ENCODE measurements at places on chromosomes 6 and 20.

DNA sequence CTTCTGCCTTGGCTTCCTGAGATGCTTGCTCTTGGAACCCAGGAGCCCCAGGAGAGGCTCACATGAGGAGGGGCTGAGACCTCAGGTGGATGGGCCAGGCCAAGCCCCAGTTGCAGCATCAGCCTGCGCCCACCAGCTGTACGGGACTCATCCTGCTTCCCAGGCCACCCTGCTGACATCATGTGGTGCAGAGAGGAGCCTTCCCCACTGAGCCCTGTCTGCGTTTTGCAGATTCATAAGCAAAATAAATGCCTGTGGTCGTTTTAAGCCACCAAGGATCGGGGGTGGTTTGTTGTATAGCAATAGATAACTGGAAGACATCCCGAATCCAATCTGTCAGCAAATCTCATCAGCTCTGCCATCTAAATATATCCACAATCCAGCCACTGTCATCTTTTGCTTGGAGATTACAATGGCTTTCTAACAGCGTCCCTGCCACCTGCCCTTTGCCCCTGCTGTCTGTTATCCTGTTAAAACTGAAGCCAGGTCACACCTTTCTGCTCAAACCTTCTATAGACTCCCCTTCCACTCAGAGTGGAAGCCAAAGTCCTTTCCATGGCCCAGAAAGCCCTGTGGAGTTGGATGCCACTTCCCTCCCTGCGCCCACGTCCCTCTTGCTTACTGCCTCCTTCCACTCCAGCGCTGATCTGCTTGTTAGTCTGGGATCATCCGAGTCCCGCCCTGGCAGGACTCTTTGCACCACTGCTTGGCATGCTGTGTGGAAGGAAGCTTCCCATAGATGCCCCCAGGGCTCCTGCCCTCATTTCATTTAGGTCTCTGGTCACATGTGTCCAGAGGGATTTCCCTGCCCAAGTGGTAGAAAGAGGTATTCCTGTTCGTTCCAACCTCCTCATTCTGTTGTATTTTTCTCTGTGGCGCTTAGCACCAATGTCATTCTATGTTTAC is 24.0 kb upstream of the MLN start:
- DNase-seq = no peak

- DNase-seq = no peak
Observed at GRCh38 chr20:13525225-13525940, 113.3 kb downstream of the TASP1 start.

DNA sequence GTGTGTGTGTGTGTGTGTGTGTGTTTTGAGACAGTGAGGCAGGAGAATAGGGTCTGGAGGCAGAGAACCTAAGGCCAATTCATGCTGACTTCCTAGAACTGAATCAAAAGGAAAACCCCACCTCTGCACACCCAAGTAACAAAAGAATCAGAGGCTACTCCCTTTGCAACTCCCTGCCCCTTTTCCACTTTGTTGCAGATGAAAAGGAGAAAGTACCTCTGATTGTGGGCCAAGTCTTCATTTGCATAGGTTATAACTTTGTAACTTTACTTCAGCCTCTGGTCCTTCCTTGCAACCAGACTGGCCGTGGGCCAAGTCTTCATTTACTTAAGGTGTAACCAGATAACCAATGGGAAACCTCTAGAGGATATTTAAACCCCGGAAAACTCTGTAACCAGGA is 168.8 kb downstream of the EYA2 start:
- DNase-seq = no peak

GRCh38 chr6:144334150-144334708 is 49.1 kb downstream of the UTRN start:
- DNase-seq = peak; percentile 77

DNA sequence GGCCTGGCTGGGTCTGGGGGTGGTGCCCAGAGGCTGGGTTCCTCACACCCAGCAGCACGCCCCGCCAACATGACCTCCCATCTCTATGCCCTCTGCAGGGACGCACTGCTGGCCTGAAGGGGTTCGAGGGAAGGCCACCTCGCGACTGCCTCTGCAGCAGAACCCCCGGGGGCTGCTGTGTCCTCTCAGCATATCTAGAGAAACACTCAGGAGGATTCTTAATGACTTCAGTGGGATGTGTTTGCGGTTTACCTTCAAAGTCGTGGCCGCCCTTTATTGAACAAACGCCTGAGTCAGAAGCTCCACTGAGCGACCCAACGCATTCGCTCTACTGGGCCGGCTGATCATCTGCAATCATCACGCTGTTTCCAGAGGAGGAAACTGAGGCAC is 54.8 kb upstream of the GATA5 start:
- DNase-seq = no peak

GRCh38 chr20:49112596-49113274 is 66.6 kb downstream of the CSE1L start:
- DNase-seq = no peak

GRCh38 chr20:32326504-32326845 is 31.7 kb upstream of the ASXL1 start:
- DNase-seq = no peak

DNA sequence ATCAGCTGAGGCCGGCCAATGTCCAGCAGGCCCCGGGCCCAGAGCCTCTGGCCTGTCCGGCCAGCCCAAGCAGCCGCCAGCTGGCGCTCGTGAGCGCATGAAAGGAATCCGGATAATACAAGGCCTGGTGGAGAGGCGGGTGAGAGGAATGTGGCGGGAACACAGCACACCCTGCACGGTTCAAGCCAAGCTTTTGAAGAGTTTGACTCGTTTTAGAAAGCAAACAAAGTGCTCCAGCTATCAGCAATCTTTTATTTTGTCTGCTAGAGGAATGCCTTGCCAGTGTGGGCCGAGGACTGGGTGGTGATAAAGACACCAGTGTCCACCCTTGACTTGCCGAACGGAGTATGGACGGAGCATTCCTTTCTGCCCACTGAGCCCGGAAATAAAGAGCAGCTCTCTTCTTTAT is 9.3 kb upstream of the NEDD9 start:
- no peak for DNase-seq

DNA sequence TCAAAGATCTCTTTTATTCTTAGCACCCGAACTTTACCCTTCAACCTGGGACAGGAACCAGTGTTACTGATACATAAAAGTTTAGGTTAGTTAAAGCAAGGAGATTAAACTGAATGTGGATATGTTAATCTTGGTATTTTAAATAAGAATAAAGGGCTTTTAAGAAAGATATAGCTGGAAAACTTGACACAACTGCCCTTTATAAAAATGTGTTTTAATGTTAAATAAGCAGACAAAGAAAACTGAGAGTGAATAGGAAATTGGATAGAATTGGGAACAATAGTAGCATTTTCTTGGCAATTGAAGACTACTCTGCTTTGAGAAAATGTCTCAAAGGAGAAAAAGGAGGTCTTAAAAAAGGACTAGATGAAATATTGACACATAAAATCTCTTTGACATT is 45.9 kb upstream of the CRISP1 start:
- no peak for DNase-seq

- DNase-seq = no peak
Observed at GRCh38 chr6:170307080-170307545, 555 bp downstream of the FAM120B start.

DNA sequence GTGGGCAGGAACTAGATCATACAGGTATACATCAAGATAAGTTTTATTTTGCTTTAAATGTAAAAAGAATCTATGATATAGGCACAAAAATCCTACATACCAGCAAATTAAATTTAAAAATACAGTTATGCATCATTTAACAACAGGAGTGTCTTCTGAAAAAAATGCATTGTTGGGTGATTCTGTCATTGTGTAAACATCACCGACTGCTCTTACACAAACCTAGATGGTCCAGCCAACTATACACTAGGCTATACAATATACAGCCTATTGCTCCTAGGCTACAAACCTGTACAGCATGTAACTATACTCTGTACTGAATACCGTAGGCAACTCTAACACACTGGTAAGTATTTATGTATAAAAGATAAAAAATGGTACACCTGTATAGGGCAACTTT is 139.4 kb downstream of the RNGTT start:
- no peak for DNase-seq

DNA sequence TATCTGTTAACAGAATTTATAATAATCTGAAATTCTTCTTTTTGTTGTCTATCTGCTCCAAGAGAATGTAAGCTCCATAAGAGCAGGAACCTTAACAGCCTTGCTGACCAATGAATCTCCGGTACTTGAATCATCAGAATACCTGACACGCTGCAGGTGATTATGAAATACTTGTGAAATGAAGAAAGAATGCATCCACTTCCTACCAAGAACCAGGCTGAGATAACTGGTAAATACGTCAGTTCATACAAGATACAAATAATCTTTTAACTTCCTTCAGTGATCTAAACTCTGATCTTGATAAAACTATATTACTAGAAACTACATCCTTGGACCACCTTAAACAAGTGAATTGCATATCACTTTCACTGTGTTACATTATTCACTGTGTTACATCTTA is 116.2 kb downstream of the MAP3K5 start:
- no peak for DNase-seq

DNA sequence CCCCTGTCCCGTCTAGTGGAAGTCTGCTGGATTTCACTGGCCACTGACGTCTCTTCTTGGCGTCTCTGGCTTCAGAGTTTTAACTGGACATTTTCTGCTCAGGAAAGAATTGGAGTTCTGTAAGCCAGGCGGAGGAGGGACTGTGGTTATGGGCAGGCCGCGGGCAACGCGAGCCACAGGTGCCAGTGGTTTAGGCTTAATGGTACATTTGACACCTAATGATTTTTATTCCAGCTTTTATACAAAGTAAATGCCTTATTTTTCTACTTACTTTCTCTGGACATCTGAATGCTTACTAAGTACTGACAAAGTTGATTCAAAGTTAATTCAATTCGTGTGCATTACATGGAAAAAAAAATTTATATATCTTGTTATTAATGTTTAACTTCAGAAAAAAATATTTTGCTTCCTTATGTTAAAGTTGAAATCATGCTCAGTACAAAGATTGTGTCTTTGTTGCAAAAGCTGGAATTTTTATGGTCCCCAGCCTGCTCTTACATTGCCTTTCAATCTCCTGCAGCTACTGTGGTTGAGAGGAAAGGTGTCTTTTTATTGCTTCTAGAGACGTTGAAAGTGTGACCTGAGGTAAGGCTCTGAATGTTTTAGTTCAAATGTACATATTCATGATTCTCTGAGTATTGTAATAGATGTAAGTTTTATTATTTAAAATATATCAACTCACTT is 231.0 kb downstream of the SMOC2 start:
- DNase-seq = no peak

DNA sequence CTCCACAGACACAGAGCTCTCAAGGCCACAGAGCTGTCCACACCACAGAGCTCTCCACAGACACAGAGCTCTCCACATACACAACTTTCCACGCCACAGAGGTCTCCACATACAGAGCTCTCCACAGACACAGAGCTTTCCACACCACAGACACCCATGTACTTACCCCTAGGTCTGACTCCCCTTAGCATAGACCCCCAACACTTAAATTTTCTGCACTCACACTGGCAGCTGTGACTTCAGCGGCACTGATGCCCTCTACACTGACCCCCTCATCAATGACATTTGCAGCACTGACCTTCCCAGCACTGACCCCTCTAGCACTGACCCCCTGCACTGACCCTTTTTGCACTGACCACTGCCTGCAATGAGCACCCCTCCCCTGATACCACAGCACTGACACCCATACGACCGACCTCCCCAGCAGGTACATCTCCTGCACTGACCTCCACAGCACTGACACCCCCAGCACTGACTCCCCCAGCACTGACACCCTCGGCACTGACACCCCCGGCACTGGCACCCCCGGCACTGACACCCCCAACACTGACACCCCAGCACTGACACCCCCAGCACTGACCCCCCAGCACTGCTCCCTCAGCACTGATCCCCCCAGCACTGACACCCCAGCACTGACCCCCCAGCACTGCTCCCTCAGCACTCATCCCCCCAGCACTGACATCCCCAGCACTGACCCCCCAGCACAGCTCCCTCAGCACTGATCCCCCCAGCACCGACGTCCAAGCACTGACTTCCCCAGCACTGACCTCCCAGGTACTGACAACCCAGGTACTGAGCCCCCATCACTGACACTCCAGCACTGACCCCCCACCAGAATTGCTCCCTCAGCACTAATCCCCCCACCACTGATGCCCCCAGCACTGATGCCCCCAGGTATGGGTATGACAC is 56.5 kb downstream of the ERMARD start:
- DNase-seq = no peak

GRCh38 chr6:3031857-3032640 is 32.4 kb downstream of the NQO2 start:
- no peak for DNase-seq

GRCh38 chr6:149580880-149581279 is 14.7 kb downstream of the GINM1 start:
- no peak for DNase-seq

GRCh38 chr6:74588094-74588832 is 617.6 kb downstream of the COL12A1 start:
- no peak for DNase-seq

GRCh38 chr6:73227606-73228255 is 2.4 kb upstream of the KHDC1L start:
- DNase-seq = no peak

- no peak for DNase-seq
Observed at GRCh38 chr6:168438783-168439520, 2.0 kb upstream of the SMOC2 start.

- no peak for DNase-seq
Observed at GRCh38 chr20:18702736-18703135, 110.8 kb upstream of the SCP2D1 start.

DNA sequence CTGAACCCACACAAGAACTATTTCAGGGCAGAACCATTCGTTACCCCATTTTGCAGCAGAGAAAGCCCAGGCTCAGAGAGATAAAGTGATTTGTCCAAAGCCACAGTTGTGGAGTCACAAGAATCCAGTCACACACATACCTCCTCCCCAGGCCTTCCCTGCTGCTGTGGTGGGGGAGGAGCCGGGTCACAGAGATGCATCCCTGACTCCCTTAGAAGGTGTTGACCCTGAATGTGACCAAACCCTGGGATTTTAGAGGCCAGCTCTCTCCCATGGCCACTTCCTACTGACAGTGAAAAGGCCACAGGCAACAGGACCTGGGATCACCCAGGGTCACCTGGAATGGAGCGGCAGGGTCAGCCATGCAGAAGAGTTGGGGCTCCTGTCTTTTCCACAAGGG is 48.6 kb downstream of the CHMP4B start:
- no peak for DNase-seq

DNA sequence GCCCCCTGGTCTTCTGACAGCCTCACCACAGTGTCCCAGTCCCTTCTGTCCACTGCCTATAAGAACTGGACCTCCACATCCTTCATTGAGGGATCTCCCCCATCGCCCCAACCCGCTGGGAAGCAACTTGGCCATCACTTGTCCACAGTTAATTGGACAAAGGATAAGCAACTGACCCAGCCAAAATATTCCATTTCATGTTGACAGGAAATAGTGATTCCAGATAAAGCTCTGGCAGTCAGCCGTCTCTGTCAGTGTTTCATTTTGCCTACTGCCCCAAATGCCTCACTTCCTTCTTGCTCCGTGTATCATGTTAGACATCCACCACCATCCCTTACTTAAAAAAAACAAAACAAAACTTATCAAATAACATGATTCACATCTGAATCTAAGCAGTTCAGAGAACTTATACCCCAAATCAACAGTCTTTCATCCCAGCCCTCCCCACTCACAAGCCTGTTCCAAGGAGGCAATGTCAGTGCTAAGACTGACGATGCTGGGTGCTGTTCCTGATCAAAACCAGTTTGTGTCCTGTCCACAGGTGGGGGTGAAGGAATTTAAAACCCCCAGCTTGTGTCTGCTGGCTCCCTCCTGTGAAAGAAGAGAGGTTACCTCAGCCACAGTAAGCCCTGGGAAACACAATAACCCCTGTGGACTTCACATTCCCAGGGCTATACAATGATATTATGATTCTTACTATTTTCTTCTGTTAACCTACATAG is 162.5 kb downstream of the WDR27 start:
- no peak for DNase-seq

GRCh38 chr6:56556751-56557540 is 85.7 kb downstream of the DST start:
- no peak for DNase-seq

All from stimulated activated CD8-positive, alpha-beta memory T cell treated with anti-CD3 and anti-CD28 coated beads, Interleukin-7, amount 100 ng/mL, for 4 hours (primary cell).